ENCODE measurements at places on chromosomes 11 and 22.
A peak's percentile ranks its signal among the peaks of the same experiment; 100 is the strongest.

GRCh38 chr22:46074771-46075551 lies 75.4 kb upstream of the PPARA start:
- DNase-seq: no peak

- no peak for DNase-seq
These were observed 3.6 kb downstream of the SHISAL1 start for GRCh38 chr22:44309137-44309536.

- no peak for DNase-seq
These were observed 86.1 kb upstream of the HORMAD2 start for GRCh38 chr22:29994027-29994715.

DNA sequence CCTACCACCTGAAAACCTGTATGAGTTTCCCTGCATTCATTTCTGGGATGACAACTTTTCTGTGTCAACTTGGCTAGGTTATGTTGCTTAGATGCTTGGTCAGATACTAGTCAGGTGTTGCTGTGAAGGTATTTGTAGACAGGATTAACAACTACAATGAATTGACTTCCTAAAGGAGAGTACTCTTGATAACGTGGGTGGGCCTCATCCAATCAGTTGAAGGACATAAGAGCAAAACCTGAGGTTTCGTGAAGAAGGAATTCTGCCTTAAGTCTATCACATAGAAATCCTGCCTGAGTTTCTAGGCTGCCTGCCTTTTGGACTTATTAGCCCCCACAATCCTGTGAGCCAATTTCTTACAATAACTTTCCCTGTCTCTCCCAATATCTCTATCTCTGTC lies 81.2 kb upstream of the TBCEL start:
- DNase-seq: no peak

DNA sequence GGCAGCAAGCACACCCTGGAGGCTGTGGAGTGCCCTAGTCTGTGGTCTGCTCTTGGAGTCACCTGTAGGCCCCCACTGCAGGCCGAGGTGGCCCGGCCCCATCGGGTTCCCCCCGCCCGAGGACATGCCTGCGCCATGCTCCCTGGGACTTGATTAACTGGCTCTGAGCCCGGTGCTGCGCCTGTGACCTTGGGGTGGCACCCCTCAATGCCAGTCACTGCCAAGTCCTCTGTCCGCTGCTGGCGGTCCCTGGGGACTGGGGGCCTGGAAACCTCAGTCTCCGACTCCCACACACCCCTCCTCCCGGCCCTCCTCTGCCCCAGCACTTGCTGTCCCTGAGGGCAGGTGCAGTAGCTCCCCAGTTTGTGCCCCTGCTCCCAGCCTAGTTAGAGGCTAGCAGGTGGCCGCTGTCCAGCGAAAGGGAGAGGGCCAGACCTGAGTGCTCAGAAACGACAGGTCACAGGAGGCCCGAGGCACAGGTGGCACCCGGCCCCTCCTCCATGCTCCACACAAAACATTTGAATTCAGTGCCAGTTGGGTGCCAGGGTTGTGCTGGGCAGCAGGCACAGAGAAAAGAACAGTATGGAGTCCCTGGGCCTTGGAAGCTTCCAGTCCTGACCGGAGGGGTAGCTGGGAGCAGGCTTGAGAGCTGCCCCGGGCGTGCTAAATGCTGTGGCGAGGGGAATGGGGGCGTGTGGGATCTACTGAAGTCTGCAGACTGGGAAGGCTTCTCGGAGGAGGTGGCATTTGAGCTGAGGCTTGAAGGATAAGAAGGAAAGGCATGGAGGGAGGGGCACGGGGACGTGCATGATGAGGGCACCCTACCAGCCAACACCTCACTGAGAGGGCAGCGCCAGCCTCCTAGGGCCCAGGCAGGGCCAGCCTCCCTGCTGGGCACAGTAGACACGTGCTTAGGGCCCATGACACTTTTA lies 16.4 kb upstream of the FLRT1 start:
- DNase-seq: no peak

- no peak for DNase-seq
These were observed 495.0 kb downstream of the BRD1 start for GRCh38 chr22:49332691-49333090.

DNA sequence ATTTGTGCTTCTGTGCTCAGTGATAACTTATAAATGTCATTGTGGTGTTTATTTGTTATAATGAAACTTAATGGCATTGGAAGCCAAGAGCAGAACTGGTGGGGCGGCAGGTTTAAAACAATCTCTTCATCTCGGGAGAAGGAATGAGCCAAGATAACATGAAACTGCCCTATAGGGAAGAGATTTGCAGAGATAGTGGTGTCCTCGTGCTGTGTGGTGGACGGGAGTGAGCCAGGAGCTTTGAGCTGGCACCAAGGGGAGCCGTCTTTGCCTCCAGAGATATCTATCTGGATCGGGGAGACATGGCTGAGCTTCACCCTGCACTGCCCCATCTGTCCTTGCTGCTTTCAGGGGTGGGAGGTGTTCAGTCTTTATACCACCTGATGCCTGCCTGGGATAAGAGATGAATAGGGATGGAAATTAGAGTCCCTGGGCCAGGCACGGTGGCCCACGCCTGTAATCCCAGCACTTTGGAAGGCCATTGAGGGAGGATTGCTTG lies 189.6 kb downstream of the ST3GAL4 start:
- no peak for DNase-seq

GRCh38 chr22:21971858-21972275 lies 10.7 kb downstream of the TOP3B start:
- no peak for DNase-seq

DNA sequence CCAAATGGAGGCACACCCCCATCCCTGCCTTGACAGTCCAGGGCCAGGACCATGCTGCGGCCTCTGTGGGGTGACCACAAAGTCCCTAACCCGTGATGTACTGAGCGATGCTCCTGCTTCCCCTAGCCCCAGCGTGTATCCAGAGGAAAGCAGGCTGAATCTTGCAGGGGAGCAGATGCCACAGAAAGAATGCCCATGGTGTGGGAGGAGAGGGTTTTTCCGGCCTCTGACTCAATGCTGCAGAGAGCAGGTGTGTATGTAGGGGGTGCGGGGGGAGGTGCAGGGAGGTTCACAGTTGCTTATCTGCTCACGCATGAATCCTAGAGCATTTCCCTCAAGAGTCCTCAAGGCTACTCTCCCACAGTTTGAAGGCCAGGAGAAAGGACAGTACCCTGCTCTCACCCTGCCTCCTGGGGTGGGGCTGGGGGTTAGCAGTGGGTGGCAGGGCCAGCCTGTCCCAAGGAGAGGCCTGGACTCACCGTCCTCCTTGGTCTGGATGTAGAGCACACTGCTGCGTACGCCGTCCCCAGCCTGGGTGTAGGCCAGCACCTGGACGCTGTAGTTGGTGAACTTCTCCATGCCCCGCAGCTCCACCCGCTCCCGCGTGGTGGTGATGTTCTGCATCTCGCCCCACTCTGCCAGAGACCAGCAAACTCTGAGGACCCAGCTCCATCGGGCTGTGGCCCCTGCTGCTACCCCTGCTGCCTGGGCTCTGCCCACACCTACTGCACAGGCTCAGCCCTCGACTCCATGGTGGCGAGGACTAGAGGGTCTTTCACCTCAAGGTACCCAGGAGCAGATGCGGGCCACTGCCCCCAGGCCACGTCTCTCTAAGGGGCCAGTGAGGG lies 130.8 kb downstream of the CEP164 start:
- DNase-seq: peak; percentile 61

- DNase-seq: no peak
These were observed 20.8 kb upstream of the GAB2 start for GRCh38 chr11:78438298-78438975.

DNA sequence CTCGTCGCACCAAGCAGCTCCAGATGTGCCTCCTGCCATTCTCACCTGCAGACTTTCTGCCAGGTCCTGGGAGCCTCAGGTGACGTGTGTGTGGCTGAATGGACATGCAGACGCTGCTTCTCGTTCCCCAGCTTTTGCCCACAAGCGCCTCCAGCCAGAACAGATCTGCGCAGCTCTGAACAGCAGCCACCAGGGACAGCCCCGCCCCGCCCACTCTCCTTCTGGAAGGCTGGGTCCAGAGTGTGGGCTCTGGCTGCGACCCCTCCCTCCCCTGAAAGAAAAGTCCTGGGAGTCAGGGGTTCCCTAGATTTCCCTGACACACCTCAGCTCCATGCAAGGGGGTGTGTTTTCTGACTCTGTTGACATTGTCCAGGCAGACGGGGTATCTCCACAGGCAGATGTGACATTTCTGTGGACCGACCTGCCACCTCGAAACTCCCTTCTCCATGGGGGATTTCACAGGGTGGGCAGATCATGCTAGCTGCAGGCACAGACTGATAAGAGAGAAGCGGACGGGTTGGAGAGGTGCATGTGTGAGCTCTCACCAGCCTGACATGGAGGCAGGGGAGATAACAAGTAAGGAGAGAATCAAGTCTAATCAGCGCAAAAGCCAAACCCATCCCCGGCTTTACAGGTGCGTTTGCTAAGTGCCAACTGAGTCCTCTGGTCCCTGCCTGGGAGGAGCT lies 19.8 kb downstream of the SLCO2B1 start:
- DNase-seq: no peak

- no peak for DNase-seq
These were observed 64.9 kb downstream of the NAV2 start for GRCh38 chr11:19777377-19778102.

DNA sequence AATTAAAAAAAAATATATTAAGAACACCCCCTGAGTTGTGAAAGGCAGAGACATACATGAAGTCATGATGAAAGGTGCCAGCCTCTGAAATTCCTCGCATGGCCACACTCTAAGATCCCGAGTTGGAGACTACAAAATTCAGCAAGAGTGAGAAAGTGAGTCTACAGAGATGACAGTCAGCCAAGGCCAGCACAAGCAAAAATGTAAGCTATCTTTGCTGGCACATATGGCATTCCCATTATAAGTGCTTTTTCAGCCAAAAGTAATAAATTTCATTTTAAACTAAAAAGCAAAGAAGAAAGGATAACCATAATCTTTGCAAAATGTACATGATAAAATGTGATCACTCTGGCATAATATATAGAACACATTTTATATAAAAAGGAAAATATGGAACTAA lies 40.6 kb downstream of the FANCF start:
- DNase-seq: no peak

GRCh38 chr11:96004862-96005261 lies 81.0 kb upstream of the MTMR2 start:
- no peak for DNase-seq

DNA sequence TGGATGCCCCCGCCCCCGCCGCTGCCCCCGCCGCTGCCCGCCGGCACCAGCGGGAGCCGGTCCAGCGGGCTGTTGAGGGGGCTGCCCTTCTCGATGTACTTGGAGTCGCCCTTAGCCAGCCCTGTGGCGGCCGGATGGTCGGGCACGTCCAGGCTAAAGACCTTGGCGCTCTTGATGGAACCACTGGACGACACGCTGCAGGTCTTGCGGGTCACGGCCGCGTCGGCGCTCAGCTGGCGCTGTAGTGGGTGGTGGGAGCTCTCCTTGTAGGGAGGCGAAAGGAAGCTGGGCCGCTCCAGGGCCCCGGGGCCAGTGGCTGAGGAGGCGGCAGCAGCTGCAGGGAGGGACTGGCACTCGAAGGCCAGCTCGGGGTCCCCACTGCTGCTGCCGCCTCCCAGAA lies 53.8 kb downstream of the ELFN2 start:
- DNase-seq: no peak
